HFFc6 (cell line): ENCODE measurements at places on chromosomes 4 and X.

DNA sequence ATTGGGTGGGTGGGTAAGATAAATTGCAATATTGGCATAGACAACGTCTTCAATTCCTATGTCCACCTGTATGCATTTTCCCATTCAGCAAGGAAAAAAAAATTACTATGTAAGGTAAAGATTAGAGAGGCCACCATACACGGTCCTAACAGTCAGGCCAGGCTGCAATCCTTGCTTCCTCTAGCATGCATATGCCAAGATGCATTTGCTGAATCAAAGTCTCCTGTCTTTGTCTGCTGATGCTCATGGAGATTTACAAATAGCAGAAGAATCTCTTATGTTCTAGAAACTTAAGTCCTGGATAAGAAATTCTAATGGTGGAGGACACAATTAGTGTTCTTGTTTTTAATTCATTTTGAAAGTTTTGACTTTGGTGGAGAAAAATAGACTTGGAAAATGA lies 206.8 kb downstream of the PDGFC start:
- DNase-seq, result no peak

GRCh38 chr4:125091-125771 lies 930 bp downstream of the ZNF718 start:
- DNase-seq, result no peak

DNA sequence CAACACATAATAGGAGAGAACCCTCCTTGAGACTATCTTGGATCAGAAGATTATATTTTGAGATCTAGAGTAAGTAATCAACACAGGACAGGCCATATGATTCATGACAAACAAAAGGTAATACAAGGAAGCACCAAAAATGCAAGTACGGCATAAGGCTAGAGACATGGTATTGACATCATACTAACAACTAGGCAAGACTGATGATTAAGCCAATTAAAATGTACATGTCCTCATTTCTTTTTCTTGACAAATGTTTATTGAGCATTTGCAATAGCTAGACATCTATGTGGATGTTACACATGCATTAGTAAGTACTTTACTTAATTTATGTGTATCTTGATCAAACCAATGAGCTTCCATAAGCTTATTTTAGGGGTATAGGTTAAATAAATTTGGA lies 695.7 kb upstream of the GALNTL6 start:
- no peak for DNase-seq

DNA sequence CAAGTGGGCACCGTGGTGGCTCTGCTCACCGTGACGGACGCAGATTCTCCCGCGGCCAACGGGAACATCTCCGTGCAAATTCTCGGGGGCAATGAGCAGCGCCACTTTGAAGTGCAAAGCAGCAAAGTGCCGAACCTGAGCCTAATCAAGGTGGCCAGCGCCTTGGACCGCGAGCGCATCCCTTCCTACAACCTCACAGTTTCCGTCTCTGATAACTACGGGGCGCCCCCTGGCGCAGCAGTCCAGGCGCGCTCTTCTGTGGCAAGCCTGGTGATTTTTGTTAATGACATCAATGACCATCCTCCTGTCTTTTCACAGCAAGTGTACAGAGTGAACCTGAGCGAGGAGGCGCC lies 2.7 kb downstream of the FAT4 start:
- DNase-seq, result no peak

- no peak for DNase-seq
Measured at GRCh38 chr4:79471309-79471708, 63.3 kb upstream of the GK2 start.

- DNase-seq, result no peak
Measured at GRCh38 chrX:133601116-133601515, 185.8 kb upstream of the GPC4 start.

- no peak for DNase-seq
Measured at GRCh38 chr4:66930206-66930605, 615.1 kb downstream of the CENPC start.

GRCh38 chr4:139814323-139815015 lies 148.8 kb downstream of the MGST2 start:
- DNase-seq, result peak; percentile 15

DNA sequence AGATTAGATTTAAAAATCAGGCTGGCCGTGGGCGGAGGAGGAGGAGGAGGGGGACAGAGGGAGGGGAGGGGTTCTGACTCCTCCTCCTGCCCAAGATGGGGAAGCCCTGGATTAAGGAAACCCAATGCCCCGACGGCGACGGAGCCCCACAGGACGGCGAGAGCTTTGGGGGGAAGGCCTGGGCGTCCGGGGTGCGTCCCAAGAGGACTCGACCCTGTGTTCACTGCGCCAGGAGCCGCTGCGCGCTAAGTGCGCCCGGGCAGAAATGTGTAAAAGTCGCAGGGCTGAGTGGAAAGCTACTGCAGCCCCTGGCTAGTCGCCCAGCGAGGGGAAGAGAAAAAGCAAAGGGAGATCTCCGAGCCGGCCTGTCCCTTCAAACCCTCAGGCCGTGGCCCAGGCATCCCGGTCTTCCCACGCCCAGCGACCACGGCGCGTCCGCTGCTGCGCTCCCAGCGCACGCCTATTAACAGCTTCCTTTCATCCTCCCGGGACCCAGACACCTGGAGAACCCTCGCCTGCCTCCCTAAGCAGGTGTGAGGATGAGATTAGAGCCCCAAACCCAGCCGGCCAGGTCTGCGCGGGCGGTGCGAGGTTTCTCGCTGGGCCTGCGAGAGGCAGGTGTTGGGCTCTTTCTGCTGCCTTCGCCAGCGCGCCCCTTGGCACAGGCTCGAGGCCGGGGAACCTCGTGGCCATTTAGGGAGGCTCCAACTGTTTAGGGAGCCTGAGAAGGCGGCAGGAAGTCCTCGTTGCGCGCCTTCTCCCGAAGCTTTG lies 1.4 kb upstream of the RPS6KA3 start:
- no peak for DNase-seq

DNA sequence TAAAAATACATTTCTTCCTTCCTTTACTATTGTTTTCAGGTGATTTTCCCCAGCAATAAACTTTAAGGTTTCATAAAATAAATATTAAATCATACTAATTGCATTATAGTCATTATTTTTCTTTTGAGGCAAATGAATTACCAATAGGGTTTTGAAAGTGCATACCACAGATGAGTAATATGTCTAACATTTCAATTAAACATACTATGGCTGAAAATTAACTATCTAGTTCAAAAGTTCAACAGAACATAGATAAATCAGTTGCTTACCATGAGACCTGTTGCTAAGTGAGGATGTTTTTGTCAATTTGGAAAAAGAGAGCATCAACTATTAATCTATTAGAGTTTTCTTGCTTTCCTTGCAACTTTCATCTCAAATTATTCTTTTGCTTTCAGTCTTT lies 35.0 kb downstream of the NPY5R start:
- DNase-seq, result no peak

DNA sequence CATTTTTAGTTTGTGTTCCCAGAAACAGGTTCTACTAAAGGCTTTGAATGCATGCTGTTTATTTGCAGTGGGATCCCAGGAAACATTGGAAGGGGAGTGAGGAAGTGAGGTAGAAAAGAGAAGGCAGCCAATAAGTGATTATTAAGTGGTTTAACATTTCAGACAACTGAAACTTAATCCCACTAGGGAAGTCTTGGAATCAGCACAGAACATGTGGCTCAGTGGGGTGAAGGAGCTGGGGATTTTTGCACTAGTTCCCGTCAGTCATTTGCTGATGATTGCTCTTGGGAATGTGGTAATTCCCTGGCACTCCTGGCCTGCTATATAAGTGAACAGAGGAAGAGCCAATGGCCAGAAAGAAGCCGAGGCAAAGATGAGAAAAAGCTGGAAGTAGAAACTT lies 1053.0 kb upstream of the IGFBP7 start:
- DNase-seq, result no peak

GRCh38 chrX:29699239-29699638 lies 516.1 kb upstream of the MAGEB2 start:
- no peak for DNase-seq

GRCh38 chr4:27206009-27206408 lies 345.4 kb downstream of the STIM2 start:
- no peak for DNase-seq

GRCh38 chrX:105753411-105753810 lies 68.9 kb upstream of the NRK start:
- DNase-seq, result no peak

DNA sequence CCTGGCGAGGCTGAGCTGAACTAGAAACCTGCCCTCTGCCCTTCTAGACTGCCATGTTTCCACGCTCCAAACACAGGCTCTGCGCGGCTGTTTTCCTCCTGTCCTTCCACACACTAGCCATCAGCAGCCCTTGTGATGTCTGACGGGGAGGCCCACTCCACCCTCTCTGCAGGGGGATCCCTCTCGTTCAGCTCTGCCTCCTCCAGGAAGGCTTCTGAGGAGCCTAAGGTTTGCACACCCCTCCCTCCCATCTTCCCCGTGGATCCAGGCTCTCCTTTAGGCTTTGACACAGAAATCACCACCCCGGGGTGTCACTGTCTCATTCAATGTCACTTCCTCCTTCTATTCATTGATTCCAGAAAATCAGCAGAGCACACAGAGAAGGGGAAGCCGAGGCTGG lies 38.6 kb upstream of the CRMP1 start:
- no peak for DNase-seq

DNA sequence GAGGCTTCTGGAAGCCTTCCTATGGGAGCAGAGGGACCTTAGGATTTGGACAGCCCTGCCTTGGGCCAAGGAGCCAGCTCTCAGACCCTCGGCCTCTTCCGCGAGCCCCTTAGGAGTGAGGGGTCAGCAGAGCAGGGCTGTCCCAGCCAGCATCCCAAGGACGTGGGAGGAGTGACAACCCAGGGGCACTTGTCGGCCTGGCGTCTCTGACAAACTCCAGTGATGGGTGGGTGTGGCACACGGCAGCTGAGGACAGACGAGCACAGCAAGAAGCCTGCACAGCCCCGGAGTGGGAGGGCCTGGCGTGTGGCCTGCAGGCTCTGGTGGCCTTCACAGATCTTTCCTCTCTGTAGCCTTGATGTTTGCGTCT lies 11.6 kb upstream of the TNIP2 start:
- DNase-seq, result no peak

DNA sequence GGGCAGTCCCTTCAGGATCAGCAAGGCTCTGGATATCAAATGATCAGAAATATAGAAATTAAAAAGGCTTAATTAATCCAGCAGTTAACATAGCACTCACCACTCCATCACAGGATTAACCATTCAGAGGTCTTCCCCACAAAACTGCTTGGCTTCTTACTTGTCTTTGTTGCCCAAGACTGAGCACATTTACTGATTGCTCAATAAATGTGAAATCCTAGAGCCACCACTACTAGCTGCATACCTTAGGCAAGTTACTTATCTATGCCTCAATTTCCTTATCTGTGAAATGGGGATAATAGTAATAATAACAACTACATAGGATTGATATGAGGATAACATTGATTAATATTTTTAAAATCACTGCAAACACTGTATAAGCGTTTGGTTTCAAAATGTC lies 124.2 kb downstream of the ARHGAP6 start:
- no peak for DNase-seq

DNA sequence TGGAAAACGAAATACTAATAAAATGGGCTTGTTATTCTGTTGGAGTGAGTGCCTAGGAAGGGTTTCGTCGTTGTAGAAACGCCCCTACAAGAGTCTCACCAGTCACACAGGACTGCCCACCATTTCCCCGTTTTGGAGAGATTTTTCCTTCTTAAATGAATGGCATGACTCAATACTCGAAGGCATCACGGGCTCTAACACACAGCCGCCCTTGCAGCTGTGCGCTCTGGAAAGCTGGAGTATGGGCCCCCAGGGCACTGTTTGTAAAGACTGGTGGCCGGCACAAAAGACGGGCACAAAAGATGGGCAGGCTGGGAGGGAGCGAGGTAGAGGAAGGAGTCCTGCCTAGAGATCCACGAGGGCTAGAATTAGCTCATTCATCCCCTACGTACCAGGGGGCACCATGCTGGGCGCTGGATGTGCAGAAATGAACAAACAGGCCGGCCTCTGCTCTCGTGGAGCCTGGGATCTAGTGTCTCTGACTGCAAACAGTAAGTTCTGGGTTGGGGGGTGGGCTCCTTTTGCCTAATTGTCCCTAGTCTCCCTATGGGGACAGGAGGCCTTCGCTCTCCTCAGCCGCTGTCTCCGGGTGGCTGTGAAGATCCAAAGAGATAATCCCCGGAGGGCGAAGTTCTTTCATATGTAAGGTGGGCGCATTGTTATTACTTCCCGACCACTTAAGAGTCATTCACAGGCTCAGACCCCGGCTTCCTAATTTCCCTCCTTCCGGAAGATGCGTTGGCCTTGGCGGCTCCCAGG lies 1.0 kb upstream of the SFRP2 start:
- DNase-seq, result no peak

DNA sequence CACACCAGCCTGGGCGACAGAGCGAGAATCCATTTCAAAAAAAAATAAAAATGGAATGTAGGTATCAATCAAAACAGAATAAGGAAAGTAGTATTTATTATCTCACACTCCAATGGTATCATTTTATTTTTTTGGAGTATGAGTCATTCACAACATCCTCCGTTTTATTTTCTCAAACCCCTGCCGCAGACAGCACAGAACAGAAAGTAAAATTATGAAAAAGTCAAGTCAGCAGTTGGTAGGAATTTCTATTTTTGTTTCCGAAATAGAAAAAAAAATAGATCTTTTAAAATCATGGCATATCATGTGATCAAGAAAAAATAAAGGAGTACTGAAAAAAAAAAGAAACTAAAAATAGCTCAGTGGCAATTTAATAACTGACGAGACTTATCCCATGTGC lies 490.7 kb upstream of the TENM3 start:
- DNase-seq, result no peak

DNA sequence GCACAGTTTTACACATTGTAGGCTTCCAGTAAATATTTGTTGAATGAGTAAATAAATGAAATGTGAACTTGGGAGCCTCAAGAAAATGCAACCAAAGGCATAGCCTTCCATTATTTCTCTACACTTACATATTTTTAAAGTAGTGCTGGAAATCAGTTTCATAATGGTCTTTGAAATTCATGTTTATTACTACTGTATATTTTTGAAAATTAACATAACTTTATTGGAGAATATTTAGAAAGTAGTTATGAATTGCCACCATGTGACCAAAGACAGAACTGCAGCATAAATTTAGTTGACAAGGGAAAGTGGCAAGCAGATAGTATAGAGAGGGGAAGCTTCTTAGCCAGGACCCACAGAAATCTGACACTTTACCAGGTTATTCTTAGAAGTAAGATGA lies 6.4 kb downstream of the TCEAL8 start:
- no peak for DNase-seq
